ENCODE measurements at places on chromosomes 7 and 10.

DNA sequence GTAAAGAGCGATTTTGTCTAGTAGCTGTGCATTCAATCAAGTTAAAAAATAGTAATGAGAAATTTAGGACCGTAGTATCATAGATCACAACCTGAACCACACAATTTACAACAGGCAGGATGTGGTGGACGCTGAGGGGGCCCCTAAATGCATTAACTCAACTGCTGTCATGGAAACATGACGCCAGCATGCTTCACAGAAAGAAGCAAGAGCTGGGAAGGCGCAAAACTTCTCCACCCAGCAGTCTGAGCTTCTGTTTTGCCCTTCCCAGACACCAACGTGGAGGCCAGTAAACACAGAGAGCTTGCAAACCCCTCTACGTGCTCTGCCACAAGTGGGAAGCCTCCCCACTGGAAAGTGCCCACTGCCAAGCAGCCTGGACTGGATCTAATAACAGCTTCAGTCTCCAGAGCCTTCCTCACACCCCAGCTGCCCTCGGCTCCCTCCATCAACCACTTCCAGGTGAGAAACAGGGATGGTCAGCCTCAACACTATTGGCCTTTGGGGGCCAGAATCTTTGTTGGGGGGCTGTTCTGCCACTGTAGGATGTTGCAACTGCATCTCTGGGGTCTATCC is 151.8 kb downstream of the SFMBT2 start:
- DNase-seq = no peak

DNA sequence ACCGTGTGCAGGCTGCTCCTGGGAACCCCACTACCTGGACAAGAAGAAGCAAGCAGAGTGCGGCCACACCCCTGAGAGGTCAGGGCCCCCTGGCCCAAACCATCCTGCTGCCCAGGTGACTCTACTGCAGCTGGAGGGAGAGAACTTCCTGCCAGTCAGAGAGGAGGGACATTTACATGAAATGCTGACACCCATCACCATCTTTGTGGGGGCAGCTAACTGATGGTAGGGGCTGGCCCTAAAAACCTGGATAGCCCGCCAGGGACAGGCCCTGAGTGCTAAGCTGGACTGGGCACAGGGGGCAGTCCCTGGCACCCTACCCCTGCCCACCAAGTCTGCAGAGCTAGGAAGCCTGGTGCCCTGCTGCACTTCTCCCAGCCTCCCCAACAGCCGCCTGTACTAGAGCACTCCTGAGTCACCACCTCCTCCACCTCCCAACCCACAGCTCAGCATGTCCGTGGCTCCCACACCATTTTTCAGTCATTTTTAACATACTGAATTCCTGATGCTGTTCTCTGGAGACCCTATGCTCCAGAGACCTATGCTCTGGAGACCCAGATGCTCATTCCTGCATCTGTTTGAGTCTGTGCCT is 27.5 kb downstream of the DPCD start:
- no peak for DNase-seq

GRCh38 chr7:31758755-31759154 is 71.7 kb downstream of the PPP1R17 start:
- DNase-seq = no peak

DNA sequence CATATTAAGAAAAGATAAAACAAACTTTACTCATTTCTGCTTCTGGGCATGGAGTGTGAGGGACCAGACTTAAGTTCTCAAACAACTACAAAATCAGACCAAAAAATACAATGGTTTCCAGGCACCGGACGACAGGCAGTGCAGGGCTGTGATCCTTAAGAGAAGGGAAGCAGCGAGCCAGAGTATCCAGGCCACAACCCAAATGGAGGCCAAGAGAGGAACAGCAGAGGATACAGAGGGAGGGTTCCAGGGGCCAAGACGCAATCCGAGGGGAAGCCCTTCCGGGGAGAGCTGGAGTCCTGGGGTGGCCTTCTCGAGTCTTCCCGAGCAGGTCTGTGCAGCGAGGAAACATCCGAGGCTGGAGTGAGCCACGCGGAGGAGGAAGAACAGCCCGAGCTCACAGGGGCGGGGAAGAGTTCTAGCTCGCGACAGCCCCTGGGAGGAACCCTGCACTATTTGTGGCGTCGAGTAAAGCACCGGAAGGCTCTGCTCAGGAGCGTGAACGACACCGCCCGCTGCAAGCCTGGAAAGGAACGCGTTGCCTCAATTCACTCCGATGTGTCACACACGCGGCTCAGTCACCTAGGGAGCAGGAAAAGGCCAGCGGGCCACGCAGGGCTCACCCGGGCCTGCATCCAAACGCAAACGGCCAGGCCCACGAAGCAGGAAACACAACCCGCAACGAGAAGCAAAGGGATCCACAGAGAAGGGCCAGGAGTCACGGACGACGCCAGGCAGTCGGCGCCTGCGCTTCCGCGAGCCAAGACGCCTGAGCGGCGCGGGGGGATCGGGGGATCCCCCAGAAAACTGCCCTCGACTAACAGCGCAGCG is 933 bp upstream of the RNF32 start:
- no peak for DNase-seq

- no peak for DNase-seq
Observed at GRCh38 chr10:77333610-77334340, 303.8 kb downstream of the KCNMA1 start.

DNA sequence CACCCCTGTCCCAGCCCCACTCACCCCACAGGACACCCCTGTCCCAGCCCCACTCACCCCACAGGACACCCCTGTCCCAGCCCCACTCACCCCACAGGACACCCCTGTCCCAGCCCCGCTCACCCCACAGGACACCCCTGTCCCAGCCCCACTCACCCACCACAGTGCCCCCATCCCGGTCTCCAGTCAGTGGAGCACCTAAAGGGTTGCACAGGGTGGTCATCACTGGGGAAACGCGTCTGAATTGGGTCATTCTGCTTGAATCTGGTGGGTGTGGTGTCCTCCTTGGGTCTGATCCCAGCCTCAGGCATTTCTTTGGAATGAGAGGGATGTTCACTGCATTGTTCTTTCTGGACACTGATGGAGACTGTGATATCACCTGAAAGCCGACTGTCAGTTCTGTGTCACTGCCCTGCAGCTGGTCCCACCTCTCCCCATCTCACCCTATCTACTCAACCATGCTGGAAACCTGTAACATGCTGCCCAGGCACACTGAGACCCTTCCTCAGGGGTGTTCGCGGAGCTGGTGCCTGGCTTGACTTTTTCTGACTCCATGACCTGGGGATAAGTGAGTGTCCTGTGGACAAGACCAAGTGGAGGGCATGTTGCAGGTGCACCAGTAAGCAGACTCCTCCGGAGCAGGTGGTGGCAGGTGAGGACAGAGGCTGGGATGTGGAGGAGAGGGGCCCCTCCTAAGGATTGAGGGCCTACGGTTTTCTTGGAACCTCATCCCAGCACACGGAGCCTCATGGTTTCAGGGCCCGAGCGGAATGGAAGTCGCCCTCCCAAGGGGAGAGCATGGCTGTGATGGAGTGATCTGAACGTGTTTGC is 262.5 kb upstream of the PPP2R2D start:
- no peak for DNase-seq

Data from amygdala (tissue), 56 donors.